ENCODE measurements at places on chromosomes 6 and 20.

DNA sequence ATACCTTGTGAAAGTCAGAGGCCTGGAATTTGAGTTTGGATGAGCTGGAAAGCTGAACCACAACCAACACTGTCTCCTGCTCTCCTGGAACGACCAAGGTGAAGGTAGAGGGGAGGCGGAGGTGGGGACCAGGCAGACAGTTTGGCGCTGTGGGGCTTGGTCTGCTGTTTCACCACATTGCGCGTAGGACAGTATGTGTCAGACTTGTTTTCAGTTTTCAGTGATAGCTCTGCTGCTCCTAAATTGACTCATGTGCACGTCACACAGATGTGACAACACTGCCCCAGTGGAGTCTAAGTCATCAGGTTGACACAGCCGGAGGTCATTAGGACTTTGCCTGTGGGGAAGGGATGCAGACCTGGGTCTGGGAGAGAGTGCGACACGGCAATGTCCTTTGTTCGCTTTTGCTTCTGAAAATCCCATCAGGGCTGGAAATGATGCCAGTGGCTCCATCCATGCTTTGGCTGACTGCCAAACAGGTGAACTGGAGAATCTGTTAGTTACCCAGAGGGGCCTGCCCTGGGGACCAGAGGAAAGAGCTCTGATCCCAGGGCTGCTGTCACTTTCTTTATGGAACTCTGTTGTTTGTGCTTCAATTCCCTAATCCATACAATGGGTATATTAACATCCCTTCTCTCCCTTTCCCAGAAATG, 255.5 kb downstream of the CDC5L start:
- peak; percentile 77 for DNase-seq

- DNase-seq: no peak
These were observed 166.3 kb upstream of the AFDN start for GRCh38 chr6:167660424-167660823.

DNA sequence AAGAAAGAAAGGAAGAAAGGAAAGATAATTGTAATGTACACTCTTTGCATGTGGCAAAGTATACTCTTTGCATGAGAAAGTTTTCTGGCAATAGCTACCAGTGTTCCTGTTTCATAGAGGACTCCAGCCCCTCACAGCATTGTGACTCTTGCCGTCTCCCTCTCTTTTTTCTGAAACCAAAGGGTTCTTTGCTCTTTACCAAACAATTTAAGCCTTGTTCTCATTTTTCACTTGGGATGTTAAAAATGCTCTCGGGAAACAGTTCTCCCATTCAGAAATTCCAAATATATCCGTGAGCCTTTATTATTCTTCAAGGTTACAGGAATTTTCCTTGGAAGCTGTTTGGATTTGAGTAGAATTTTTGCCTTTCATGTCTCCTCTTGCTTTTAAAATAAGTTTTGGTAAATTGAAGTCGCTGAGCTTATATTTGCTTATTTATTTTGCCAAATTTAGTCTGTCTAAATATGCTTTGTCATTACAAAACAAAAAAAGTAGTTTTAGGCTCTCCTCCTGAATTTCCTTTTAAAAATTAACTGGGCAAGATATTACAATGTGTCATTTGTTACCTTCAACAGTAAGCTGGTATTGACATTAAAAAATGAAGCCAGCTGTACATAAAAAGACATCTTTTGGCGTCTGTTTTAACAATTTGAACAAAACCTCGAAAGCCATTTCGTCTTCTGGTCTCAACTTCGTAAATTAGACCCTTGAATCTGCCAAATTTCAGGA, 103.8 kb upstream of the ARMC2 start:
- DNase-seq: no peak

DNA sequence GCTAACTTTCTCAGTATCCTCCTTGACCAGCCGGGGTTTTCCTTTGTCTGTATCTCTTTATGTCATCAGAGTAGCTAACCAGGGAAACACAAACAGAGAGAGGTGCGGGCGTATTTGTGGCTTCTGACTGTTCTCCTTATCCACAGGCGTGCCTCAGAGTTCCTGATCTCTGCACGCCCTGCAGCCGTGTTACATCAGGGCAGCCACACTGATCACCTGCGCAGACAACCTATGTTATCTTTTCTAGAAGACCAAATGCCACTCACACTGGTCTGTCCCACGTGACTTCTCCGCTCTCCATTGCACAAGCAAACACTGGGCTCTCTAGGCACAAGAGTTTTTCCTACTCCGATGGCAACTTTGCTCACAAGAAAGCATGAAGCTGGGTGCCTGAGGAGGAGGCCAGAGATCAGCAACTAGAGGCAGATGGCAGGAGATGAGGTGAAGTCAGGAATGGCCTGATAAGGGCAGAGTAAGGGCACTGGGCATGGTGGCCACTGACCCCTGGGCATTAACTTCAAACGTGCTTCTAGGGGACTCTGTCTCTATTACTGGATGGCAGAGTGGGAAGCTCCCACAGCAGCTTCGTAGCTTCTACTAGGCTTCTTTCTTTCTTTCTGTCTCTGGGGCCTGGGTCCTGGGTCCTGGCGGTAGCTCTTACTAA, 4.5 kb downstream of the PDE10A start:
- no peak for DNase-seq

GRCh38 chr6:168355716-168356522, 36.3 kb upstream of the DACT2 start:
- peak; percentile 59 for DNase-seq

DNA sequence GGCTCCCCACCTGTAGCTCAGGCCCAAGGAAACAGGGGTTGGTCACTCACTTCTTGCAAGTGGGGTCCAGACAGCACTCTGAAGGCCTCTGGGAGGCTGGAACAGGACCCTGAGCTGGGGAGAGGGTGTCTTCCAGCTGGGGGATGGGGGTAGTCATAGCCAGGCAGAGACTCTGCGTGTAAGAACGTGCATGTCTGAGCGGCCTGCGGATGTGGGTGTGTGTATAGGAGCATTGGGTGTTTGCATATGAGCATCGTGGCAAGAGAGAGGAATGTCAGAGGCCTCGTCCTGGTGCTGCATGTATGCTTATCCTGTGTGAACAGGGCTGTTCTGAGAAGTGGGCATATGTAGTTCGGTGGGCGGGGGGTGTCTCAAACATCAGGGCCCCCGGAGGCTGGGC, 12.1 kb downstream of the BPIFB3 start:
- DNase-seq: no peak

DNA sequence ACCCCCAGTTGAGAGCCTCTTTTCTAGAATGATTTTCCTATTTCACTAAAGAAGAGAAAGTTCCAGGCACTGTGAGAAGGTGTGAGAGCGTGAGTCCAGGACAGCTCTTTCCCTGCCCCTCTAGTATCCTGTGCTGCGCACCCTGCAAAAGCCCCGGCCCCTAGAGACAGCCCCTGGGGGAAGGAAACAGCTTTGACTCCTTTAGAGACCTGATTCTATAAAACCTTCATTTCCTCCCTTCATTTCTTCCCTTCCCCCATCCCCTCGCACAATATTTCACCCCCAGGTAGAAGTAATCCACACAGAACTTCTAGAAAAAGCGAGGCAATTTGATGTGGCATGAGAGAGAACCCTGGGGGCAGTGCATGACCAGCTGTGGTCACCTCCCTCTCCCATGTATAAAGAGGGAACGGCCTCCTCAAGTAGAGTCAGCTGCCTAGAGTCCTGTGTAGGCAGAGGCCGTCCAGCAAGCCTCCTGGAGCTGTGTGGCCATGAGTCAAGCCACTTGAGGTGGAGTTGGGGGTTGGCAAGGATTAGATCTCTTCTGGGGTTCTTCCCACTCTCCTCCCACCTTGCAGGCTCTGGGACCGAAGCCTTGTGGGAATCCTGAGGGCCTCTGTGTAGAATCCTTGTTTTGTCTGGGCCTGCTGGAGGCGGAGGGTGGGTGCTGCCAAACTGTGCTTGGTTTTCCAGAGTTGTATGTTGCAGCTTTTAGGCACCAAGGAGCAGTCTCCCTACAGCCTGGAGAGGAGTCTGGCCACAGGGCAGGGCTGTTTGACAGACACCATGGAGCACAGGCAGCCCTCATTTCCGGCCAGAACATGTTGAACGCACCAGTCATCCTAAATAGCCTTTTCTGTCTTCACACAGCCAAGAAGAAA, 41.7 kb downstream of the CHMP4B start:
- DNase-seq: no peak

DNA sequence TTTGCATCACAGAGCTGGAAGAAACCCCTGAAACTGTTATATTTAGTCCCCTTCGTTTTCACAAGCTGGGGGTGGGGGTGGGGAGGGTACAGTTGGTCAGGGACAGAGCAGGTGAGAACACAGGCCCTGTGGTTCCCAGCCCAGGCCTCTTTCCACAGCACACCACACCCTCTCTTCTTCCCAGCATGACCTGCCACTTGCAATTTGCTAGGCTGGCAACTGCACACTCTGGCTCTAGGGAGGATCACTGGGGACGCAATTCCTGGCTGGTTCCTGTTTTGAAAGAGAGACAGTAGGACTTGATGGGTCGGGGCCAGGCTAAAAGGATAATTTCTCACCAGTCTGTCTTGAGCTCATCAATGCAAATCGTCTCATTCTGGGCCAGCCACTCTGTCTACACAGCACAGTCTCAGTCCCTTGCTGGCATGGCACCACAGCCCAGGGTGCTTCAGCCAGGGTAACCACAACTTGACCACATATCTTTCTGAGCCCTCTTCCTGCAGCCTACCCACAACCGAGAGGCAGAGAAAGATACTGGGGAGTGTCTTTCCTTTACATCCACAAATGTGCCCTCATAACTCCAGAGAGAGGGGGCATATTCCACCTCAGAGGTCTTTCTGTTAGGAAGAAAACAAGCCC, 41.7 kb upstream of the EMILIN3 start:
- no peak for DNase-seq

DNA sequence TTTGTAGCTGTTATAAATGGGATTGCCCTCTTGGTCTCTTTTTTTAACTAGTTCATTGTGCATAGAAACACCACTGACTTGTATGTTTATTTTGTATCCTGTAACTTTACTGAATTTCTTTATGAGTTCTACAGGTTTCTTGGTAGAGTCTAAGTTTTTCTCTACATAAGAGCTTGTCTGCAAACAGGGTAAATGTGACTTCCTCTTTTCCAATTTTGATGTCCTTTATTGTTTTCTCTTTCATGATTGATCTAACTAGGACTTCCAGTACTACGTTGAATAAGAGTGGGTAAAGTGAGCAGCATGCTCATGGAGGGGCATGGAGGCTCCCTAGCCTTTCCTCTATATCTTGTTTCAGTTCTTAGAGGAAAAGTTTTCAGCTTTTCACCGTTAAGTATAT, 3.0 kb upstream of the WFDC10A start:
- DNase-seq: no peak

GRCh38 chr20:36101192-36101591, 53.3 kb upstream of the EPB41L1 start:
- DNase-seq: no peak

DNA sequence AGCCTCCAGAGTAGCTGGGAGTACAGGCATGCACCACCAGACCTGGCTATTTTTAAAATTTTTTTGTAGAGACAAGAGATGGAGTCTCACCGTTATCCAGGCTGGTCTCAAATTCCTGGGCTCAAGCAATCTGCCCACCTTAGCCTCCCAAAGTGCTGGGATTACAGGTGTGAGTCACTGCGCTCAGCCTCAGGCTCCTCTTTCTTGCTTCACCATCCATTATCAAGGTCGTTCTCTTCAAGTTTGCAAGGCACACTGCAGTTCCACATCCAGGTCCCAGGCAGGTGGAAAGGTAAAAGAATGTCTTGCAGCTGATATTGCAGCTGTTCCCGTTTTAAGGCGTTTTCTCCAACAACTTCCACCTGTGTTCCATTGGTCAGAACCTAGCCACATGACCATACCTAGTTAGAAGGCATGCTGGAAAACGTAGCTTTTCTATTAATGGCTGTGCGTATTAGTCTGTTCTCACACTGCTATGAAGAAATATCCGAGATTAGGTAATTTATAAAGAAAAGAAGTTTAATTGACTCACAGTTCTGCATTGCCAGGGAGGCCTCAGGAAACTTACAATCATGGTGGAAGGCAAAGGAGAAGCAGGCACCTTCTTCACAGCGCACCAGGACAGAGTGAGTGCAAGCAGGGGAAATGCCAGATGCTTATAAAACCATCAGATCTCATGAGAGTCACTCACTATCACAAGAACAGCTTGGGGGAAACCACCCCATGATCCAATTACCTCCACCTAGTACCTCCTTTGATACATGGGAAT, 51.7 kb downstream of the PCNA start:
- no peak for DNase-seq
